NCI-H510A treated with DMSO at 0.1 percent for 48 hours (cell line): ENCODE measurements at places on chromosomes 12 and 14.

DNA sequence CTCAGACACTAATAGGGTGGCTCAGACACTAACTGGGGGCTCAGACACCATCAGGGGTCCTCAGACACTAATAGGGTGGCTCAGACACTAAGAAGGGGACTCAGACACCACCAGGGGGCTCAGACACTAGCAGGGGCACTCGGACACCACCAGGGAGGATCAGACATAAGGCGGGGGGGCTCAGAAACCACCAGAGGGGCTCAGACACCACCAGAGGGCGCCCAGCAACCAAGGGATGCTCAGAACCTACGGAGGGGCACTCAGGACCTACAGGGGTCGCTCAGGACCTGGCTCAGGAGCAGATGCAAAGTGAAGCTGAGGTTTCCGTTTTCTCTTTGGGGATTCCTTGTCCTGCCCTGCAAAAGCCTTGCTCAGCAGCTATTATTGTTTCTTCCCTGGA is 448.5 kb downstream of the TMEM121 start:
- no peak for DNase-seq

GRCh38 chr14:103730490-103731035 is 15.0 kb downstream of the ZFYVE21 start:
- no peak for DNase-seq

GRCh38 chr14:32656601-32657000 is 282.1 kb upstream of the NPAS3 start:
- no peak for DNase-seq

DNA sequence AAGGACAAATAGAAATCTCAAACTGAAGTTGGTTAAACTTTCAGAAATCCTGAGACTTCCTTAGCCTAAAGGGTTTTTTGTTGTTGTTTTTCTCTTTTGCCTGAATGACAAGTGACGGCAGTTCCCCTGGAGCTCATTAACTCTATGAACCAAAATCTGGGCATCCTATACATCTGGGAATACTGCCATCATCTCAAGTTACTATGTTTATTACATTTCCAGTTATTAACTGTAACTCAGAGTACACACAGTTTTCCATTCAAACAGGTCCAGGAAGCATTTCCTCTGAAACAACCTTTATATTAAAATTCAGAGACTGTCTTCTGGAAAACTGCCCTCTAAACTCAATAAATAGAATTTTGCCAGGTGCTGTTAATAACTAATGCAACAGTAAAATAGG is 55.6 kb upstream of the CDKL1 start:
- DNase-seq = no peak

GRCh38 chr12:107492393-107493134 is 193.0 kb upstream of the PWP1 start:
- DNase-seq = peak; percentile 6

GRCh38 chr12:981176-981828 is 9.7 kb upstream of the ERC1 start:
- no peak for DNase-seq

- DNase-seq = no peak
Observed at GRCh38 chr12:12210416-12210815, 56.4 kb downstream of the LRP6 start.
